ENCODE measurements at places on chromosomes 1 and 21. TPM values are rescaled to one million over a fixed set of nuclear protein-coding genes. Genes with fewer than 3 reads are reported as not detected.

The LDLRAD2 gene
- total RNA-seq: not detected

The ST6GALNAC3 gene
- not detected for total RNA-seq

The RGS4 gene
- 1.9 TPM for total RNA-seq

The ICOSLG gene
- total RNA-seq: not detected

The TFF2 gene
- total RNA-seq: not detected

The TCHH gene
- not detected for total RNA-seq

The UBE2U gene
- not detected for total RNA-seq

The RSPH1 gene
- total RNA-seq: not detected

The OR2T1 gene
- not detected for total RNA-seq

The ADAMTS5 gene
- total RNA-seq: not detected

The E2F2 gene
- total RNA-seq: 8.4 TPM

The RHD gene
- not detected for total RNA-seq

The KRTAP19-1 gene
- not detected for total RNA-seq

The KIF14 gene
- total RNA-seq: 17.8 TPM

The CRP gene
- total RNA-seq: not detected

The DSTYK gene
- 8.6 TPM for total RNA-seq

The MXRA8 gene
- 26.7 TPM for total RNA-seq

The KIAA0040 gene
- total RNA-seq: not detected

The DCST2 gene
- 0.31 TPM for total RNA-seq

The SMIM1 gene
- total RNA-seq: 20.1 TPM

The IVL gene
- total RNA-seq: not detected

The S100A7 gene
- not detected for total RNA-seq

The SLC44A3 gene
- total RNA-seq: 0.31 TPM

The ZNF695 gene
- 38.0 TPM for total RNA-seq

The EVI5 gene
- total RNA-seq: 49.7 TPM

The LAMC2 gene
- total RNA-seq: 0.68 TPM

The KCNT2 gene
- 0.62 TPM for total RNA-seq

The HES2 gene
- total RNA-seq: 3.1 TPM

The RCSD1 gene
- total RNA-seq: not detected

The ACOT11 gene
- 7.1 TPM for total RNA-seq

The TRABD2B gene
- not detected for total RNA-seq

The ZNF496 gene
- 61.8 TPM for total RNA-seq

The IQCC gene
- total RNA-seq: 4.0 TPM

The PLEKHA6 gene
- not detected for total RNA-seq

The PRAMEF20 gene
- not detected for total RNA-seq

The LCE1A gene
- total RNA-seq: not detected

The CYP4A22 gene
- total RNA-seq: not detected
